ENCODE measurements at places on chromosomes 7 and 10.

DNA sequence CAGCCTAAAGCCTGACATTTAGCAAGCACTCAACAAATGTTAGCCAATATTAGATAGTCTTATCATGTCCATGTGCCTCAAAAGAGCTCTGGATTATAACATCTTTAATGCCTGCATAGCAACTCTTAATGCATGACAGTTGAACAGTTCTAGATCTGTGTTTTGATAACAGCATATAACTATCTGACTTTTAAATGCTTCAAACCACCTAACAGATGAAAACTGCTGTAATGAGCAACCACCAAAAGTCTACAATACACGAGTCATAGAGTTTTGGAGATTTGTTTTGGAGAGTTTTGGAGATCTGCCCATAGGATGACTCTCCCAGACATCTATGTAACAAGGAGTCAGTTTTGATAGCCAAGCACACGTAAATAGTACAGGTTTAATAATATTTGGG lies 227.3 kb downstream of the TWIST1 start:
- no peak for DNase-seq

DNA sequence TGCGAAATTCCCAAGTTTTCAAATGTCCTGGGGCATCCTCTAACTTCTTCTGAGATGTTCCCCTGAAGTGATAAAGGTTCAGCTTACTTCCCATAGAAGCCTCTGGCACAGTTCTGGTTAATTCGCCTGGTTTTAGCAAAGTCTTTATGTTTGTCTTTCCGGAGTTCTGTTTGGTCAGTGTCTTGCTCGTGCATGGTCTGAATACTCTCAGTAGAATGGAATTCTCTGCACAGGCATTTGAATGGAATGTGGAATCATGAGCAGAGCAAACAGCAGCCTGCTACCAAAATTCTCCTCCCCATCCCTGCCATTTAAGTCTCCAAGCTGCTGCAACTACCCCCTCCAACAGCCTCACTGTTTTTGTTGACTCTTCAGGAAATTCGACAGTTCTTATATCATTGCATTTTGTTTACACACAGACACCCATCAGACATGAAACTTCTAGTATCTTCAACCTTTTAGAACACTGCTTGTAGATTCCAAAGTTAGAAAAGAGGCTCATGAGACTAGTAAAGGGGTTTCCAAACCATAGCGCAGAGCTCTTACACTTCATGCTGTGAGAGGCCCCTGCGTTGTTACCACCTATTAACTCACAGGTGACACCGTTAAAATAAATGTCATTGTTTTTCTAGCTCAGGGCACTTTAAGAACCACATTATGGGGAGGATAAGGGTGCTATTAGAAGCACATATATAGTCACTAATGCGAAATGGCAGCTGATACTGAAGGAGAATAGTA lies 129.7 kb downstream of the PLCE1 start:
- DNase-seq: no peak

DNA sequence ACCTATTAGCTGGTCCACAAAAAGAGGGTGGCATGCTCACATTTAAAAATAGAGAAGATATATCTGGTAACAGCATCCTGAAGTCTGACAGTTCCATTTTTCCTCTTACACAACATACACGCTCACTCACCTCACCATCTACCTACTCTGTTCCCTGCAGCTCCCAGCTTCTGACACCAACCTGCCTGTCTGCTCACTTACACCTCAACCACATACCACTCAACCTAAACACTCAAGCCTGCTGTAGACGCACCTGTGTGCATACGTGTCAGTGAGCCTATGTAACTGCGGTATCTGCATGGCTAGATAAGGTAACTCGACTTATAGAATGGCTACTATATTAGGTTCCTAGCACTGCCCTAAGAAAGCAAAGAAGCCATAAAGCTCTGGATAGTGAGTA lies 174.9 kb downstream of the DGKI start:
- DNase-seq: no peak

DNA sequence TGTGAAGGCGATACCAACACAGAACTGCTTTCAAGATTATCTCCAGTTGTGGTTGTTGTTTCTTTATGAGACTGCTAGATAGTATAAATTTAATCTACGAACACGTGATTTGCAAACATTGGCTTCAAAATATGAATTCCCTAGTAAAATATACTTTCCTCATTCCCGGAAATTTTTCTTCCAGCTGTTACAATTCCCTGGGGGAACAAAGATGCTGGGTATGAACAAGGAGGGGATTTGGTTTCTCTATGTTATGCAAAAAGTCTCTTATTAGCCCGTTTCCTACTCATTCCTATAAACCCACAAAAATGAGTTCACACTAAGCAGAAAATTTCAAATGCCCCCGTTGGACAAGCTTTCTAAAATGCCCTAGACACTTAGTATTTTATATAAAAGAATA lies 928.3 kb downstream of the CNTNAP2 start:
- DNase-seq: no peak

DNA sequence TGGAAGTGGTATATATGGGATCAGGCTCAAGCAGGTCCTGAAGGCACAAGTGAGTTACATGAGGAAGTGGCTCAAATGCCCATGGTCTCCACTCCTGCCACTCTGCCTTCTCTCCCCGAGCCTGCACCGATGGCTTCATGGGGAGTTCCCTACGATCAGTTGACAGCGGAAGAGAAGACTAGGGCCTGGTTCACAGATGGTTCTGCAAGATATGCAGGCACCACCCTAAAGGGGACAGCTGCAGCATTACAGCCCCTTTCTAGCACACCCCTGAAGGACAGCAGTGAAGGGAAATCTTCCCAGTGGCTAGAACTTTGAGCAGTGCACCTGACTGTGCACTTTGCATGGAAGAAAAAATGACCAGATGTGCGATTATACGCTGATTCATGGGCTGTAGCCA lies 95.3 kb downstream of the HOXA1 start:
- no peak for DNase-seq

GRCh38 chr10:51217505-51217904 lies 143.2 kb downstream of the PRKG1 start:
- no peak for DNase-seq

GRCh38 chr10:107269626-107270025 lies 105.1 kb upstream of the SORCS1 start:
- no peak for DNase-seq

GRCh38 chr10:25852364-25852941 lies 81.6 kb upstream of the MYO3A start:
- DNase-seq: no peak

DNA sequence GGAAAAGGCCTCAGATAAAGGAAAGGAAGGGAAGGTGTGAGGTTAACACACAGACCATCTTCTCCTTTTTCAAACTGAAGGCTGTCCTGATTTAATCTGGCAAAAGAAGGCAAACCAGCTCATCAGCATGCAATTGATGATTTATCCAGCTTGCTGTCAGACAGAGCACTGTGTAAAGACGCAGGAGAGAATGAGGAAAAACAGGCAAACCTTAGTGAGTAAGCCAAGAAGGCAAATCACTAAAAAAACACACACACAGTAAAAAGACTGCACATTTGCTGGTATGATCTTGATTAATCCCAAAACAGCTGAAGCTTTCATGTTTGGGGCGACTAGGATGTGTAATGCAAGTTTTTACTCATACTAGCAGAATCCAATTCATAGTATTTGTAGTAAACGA lies 65.8 kb upstream of the SKAP2 start:
- DNase-seq: no peak

- DNase-seq: no peak
Observed at GRCh38 chr10:36157486-36157885, 515.4 kb upstream of the FZD8 start.

- no peak for DNase-seq
Observed at GRCh38 chr7:12398186-12398585, 5.5 kb downstream of the VWDE start.

DNA sequence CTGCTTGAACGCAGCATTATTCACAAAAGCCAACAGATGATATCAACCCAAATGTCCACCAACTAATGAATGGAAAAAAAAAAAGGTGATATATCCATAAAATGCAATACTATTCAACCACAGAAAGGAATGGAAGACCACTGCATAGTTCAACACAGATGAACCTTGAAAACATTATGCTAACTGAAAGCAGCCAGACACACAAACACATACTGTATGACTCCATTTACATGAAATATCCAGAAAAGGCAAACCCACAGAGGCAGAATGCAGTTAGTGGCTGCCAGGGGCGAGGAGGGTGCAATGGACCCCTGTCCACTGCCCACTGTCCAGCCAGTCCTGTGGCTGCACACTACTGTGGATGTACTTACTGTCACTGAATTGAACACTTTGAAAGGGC lies 36.6 kb downstream of the KIAA1549 start:
- no peak for DNase-seq

- DNase-seq: no peak
Observed at GRCh38 chr7:123329988-123330643, 130.3 kb upstream of the SLC13A1 start.

DNA sequence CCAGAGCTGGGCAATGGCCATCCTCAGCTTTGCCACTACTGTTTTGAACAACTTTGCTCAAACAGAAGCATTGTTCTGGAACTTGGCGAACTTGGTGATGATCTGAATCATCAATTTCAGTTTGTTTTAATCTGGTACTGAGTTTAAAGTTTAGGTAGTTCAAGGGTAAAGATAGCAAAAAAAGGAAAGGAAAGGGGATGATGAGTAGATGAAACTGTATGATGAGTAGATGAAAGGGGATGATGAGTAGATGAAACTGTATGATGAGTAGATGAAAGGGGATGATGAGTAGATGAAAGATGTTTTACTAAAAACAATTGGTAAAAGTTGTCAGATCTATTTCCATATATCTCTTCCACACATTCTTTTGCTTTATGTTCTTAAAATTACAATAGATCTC lies 737.0 kb downstream of the LRMDA start:
- DNase-seq: no peak

- no peak for DNase-seq
Observed at GRCh38 chr7:157841773-157842370, 505.1 kb downstream of the DNAJB6 start.

- no peak for DNase-seq
Observed at GRCh38 chr10:31836569-31837406, 91.8 kb downstream of the ARHGAP12 start.

GRCh38 chr10:73744664-73744975 lies 448 bp downstream of the SEC24C start:
- no peak for DNase-seq

DNA sequence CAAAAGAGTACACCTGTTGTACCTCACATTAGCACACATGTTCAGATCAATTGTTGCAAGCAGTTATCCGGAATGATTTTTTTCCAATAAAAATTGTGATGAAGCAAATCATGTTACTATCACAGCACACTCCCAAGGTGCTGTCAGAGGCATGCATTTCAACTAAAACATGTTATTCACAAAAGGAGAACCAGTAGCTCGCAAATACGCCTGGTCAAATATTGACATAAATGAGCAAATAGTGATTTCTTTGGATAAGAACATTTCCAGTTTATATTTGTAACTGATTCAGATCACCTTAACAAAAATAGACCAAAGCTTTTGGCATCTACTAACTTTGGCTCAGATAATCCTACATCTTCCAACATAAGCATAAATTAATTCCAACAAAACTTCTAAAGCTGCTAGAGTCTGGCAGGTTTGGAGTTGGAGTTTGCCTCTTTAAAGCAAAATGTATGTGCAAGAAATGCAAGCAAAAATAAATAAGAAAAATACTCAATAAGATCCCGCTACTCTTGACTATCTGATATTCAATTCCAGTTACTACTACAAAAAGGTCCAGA lies 208.0 kb downstream of the SFMBT2 start:
- DNase-seq: no peak

DNA sequence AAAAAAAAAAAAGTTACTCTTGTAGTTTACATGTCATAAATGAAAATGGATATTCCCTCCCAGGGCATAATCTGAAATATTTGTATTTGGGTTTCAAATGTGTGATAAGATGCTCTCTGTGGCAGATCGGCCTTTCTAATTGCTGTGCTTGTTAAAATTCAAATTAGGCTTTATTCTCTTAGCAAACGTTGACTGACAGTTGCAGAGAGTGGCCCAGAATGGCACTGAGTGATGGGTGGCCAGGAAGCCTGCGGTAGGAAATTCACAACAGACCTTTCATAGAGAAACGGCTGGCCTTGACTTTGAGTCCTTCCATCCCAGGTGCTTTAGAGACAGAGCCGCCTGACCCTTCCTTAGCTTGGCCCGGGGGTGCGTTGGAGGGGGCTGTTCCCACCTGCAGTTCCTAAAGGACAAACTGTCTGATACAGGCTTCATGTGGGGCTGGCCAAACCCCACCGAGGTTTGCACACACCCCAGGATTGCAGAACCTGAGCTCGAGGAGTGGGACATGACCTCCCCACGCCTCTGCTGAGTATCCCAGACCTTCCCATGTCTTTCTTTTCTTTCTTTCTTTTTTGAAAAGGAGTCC lies 152.7 kb downstream of the CUX1 start:
- no peak for DNase-seq

- DNase-seq: no peak
Observed at GRCh38 chr10:6817770-6818169, 237.7 kb upstream of the PRKCQ start.

DNA sequence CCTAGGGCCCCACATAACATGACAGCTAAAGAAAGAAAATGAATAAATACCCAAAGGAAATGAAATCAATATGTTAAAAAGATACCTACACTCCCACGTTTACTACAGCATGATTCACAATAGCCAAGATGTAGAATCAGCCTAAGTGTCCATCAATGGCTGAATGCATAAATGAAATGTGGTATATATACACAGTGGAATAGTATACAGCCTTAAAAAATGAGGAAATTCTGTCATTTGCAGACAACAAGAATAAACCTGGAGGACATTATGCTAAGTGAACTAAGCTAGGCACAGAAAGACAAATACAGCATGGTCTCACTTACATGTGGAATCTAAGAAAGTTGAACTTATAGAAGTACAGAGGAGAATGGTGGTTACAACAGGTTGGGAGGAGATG lies 102.9 kb downstream of the ST8SIA6 start:
- DNase-seq: no peak

DNA sequence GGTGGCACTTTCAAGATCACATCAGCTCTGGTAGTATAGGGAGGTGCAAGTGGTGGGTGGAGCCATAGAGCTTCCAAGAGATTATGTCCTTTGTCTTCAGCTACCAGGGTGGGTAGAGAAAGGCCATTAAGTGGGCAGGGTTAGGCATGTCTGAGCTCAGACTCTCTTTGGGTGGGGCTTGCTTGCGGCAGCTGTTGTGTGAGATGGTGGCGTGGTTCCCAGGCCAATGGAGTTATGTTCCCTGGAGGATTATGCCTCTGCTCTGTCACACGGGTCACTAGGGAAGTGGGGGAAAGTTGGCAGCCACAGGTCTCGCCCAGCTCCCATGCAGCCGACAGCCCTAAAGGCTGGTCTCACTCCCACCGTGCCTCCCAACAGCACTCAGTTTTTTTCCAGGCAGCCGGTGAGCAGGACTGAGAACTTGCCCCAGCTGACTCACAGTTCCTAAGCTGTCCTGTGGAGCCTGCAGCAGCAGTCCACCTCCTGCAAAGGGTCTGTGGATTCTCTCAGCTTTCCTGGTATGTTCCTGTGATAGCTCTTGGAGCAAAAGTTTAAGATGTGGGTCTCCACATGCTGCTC lies 459.0 kb downstream of the SH2D4B start:
- no peak for DNase-seq

DNA sequence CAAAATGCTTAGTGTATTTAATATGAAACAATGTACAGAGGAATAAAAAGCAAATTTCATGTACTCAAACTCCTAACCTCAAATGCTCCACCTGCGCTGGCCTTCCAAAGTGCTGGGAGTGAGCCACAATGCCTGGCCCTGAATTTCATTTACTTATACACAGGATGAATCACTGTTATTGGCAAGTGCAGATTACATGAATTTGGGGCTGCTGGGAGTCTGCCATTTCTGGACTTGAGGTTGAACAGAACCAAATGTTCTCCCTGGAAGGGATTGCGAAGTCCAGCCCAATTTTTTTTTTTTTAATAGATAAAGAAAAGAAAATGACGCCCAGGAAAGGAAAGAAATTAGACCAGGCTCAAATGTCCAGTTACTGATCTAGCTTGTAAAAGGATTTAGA lies 6.8 kb upstream of the CSTF2T start:
- no peak for DNase-seq
